Right ventricle myocardium inferior (tissue), 1 donor: ENCODE measurements at places on chromosomes 7 and 10. TPM values are rescaled to one million over a fixed set of nuclear protein-coding genes. Genes with fewer than 3 reads are reported as not detected.

DNA sequence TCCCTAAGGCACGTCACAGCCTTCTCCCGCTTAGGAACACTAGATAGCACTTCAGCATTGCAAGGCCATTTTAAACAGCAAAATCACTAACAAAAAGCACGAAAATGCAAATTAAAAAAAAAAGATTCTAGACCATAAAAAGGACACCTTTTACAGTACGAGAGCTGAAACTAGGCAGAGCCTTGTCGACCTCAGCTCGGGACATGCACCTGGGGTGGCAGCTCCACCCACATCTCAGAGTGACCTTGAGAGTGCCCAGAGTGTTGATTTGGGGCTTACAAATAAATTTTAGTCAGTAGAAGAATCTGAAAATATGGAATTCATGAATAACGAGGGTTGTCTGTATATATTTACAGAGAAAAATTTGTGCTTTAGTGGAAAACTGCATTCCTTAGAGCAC is 1.1 kb downstream of the MRPS24 start:
- DNase-seq: no peak

DNA sequence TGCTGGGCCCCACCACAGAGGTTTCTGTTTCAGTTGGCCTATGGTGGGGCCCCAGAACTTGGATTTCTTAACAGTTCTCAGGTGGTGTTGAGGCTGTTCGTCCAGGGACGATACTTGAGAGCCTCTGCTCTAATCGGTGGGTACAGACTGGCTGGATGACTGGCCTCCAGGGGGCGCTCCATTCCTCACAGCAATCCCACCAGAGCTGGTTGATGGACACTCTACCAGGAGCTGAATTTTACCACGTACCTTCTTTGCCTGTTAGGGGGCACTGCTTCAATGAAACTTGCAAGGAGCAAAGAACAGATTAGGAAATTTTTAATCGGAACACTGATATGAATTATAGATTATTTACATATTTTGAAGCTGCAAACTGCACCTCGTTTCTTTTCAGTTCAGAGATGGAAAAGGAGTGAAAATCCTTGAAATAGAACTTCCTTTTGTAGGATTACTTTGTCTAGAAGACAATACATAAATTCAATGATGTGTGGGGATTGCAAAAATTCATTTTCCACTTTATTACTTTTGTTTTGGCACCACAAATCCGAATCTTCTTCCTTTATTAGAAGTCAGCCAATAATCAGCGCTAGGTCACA is 44.8 kb downstream of the KBTBD2 start:
- DNase-seq: peak; percentile 92

DNA sequence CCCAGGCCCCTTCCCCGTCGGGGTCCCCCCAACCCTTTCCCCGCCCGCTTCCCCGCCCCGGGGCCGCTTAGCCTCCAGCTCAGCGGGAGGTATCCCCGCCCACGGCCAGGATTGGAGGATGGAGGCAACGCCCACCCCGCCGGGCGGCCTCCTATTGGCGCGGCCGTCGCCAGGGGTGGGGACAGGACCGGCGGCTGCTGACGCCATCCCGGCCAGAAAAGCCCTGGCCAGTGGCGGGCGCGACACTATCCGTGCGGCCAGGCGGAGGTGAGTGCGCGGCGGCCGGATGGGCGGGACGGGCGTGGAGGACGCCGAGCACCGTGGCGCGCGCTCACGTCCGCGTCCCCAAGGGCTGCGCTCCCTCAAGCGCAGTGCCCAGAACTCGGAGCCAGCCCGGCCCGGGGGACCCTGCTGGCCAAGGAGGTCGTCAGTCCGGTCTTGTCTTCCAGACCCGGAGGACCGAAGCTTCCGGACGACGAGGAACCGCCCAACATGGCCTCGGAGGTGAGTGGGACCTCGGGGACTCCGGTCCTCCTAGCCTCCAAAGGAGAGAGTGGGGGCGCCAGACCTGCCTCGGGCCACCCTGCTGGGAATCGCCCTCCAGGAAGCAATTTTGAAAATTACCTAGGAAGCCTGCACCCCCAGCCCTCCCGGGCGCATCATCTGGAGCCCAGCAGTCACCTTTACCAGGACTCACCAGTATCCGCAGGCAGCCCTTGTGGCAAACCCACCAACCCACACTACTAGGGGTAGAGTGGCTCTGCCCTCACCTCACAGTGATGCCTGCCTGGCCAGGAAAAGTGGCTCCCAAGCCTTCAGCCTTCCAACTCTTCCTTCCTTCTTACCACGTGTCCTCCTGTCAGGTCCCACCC is at the start of gene ASL:
TSS of gene ASL (plus strand) at position 230 of the 872 bp plus-strand sequence. CDS start at position 493, 263 bp downstream.
- DNase-seq: peak; percentile 98

- no peak for DNase-seq
Observed at GRCh38 chr10:43939939-43940820, 291.5 kb upstream of the ZNF32 start.

- DNase-seq: no peak
Observed at GRCh38 chr10:31294558-31294957, 24.5 kb upstream of the ZEB1 start.

GRCh38 chr10:42933448-42934340 is 143.2 kb upstream of the RET start:
- no peak for DNase-seq

SUMF2 gene
- total RNA-seq: 33.1 TPM

GRCh38 chr10:75722020-75722419 is 290.6 kb downstream of the LRMDA start:
- no peak for DNase-seq

GRCh38 chr10:118308664-118309063 is 33.5 kb downstream of the FAM204A start:
- DNase-seq: no peak

ZPBP gene
- not detected for total RNA-seq

NEUROD6 gene
- total RNA-seq: not detected

GIMAP1 gene
- total RNA-seq: 5.8 TPM

GRCh38 chr10:3786295-3787015 is 1.4 kb upstream of the KLF6 start:
- DNase-seq: no peak

- no peak for DNase-seq
Observed at GRCh38 chr10:109689785-109690184, 233.5 kb downstream of the XPNPEP1 start.

- no peak for DNase-seq
Observed at GRCh38 chr7:76095908-76096307, 48.0 kb downstream of the MDH2 start.

DNA sequence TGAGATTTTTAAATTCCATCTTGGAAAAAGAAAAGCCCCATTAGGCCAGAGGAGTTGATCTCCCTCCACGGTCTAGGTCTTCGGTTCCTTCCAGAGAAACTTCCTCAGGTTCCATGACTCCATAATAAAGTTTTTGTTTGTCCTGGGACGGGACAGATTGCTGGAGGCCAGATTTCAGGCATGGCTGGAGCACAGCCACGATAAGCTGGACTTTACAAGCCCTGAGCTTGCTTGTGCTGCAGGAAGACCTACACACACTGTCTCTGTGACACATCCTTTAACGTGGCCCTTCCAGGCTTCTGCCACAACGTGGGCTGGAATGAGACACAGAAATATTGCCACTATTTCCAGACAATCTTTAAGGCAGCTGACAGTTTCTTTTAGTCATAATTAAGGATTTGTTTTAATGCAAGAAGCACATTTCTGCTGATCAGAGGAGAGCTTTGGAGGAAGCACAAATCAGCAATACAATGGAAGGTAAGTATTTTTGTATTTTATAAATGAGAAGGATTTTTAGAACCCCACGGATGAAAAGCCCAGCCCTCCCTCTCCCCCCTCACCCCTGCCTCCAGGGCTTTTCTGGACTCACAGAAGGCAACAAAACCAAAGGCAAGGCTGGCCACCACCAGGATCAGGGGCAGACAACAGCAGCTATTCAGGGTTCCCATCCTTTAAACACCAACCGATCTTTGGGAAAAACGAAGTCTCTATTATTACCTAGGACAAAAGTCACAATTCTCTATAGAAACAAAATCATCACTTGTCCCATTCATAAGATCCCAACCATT is 6.5 kb downstream of the CTBP2 start:
- no peak for DNase-seq

CPXM2 gene
- total RNA-seq: 4.6 TPM

FKBP6 gene
- not detected for total RNA-seq

TFPI2 gene
- total RNA-seq: 2.4 TPM

GRCh38 chr7:46764100-46764936 is 817.6 kb downstream of the TNS3 start:
- DNase-seq: no peak

- no peak for DNase-seq
Observed at GRCh38 chr10:5068274-5068984, 25.8 kb upstream of the AKR1C3 start.

DNA2 gene
- 1.5 TPM for total RNA-seq

DNA sequence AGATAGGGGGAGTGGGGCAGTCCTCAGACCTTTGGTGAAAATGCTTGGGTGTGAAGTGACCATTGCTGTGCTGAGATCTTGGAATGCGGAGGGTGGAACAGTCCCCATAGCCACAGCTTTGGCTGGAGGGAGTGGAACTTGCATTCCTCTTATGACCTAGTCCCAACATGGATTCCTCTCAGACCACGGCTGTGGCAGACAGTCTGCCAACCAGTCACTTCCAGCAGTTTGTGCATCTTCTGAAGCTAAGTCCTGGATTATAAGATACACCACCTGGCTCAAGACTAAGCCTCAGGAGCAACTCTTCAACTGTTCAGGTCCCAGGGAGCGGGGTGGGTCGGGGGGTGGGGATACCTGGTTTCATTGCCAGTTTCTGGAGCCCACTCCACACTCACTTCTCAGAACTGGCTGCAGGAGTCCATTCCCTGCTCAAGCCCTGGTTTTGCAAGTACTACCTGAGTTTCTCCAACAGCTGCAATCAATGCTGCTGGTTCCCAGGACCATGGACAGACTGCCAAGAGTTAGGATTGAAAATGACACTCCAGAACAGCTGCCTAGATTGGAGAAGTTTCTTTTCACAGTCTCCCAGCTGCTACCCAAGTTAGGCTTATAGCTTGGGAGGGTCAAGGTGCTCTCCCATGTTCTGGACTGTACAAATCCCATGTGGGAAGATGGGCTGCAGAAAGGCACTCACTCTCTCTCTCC is 29.1 kb upstream of the DGKB start:
- peak; percentile 33 for DNase-seq

DNA sequence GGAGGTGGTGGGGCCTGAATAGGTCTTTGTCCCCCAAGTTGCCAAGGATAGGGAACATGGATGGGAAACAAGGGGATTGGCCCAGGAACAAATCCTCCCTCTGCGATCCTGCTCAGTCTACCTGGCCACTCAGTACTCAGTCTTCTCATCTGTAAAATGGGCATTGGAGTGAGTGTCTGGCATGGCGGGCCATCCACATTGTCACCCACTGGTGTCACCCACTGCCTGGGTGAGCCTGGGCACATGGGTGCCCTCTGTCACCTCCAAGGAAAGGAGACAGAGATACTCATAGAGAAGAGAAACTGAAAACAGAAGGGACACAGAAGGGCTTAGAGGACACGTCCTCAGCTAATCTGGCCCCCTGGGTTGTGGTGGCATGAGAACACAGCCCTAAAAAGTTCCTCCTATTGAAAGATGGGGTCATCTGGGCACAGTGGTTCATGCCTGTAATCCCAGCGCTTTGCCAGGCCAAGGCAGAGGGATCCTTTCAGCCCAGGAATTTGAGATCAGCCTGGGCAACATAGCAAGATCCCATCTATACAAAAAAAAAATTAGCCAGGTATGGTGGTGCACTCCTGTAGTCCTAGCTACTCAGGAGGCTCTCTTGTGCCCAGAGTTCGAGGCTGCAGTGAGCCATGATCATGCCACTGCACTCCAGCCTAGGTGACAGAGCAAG is 12.5 kb upstream of the TNRC18 start:
- peak; percentile 9 for DNase-seq

GRCh38 chr7:80134115-80134535 is 506 bp upstream of the GNAI1 start:
- DNase-seq: no peak

- peak; percentile 42 for DNase-seq
Observed at GRCh38 chr7:2140216-2141020, 92.3 kb downstream of the MAD1L1 start.

- DNase-seq: peak; percentile 15
Observed at GRCh38 chr10:131810036-131810804, 90.6 kb upstream of the PPP2R2D start.

DNA sequence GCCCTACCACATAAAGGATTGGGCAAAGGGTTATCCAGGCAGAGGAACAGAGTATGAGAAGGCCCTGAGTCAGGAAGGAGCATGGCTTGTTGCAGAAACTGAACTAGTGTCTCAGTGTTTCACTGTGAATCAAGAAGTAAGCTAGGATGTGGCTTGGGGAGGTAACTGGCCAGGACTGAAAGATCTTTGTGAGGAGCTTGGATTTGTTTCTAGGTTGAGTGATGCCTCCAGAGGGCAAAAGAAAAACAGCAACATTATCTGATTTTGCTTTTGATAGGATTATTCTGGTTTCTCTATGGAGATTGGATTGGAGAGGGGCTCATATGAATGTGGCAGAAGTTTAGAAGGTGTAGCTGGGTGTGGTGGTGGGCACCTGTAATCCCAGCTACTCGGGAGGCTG is 137.9 kb upstream of the HDAC9 start:
- no peak for DNase-seq

GRCh38 chr7:8362723-8363369 is 70.6 kb upstream of the NXPH1 start:
- no peak for DNase-seq

GRCh38 chr10:52210161-52210560 is 103.9 kb upstream of the DKK1 start:
- DNase-seq: no peak

DNA sequence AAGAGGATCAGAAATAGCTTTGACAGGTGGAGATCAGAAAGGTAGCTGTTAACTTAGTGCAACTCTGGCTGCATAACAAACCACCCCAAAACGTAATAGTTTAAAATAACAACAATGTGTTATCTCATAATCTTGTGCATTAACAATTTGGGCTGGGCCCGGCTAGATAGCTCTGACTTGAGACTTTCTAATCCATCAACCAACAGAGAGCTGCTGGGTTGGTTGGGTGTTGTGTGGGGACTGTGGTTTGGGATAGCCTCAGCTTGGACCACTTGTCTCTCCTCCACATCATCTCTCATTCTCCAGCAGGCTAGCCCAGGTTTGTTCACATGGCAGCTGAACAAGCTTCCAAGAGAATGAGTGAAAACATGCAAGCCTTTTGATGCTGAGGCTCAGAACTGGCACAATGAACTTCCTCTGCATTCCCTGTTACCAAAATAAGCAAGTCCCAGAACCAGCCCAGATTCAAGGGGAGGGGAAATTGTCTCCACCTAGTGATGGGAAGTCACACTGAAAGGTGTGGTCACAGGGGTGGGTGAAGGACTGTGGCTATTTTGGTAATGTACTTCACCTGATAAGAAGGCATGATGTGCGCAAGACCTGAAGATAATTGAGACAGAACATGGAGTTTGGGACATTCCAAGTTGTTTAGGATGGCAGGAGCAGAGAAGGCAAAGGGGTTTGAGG is 20.4 kb upstream of the ASAH2 start:
- DNase-seq: no peak
